HS-5 (cell line): ENCODE measurements at places on chromosomes 4 and X.

DNA sequence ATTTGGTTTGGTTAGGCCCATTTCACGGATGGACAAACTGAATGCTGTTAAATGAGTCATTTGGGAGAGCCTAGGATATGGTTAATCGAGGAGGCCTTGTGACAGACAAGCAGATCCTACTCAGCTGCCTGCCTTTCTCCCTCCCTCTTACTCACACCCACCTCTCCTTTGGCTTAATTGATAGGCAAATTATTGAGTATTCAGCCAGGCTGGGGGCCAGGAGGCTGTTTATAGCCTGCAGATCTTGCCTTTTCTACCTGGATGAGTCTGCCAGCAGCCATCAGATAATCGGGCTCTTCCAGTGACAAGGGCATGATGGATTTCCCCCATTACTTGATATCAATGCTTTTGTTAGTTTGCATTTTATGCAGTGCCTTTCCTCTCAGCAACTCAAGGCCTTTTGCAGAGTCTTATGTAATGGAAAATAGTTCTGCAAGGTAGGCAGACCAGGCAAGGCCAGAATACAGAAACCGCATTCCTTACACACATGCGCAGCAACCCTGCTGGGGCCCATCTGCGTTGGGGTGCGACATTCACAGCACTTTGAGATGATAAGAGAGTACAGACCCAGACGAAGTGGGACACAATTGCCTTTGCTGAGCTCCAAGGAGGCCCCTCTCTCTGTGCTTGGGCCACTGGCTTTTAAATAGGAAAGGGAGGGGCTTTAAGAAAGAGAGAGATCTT lies 96.2 kb upstream of the ATP6AP2 start:
- no peak for DNase-seq

DNA sequence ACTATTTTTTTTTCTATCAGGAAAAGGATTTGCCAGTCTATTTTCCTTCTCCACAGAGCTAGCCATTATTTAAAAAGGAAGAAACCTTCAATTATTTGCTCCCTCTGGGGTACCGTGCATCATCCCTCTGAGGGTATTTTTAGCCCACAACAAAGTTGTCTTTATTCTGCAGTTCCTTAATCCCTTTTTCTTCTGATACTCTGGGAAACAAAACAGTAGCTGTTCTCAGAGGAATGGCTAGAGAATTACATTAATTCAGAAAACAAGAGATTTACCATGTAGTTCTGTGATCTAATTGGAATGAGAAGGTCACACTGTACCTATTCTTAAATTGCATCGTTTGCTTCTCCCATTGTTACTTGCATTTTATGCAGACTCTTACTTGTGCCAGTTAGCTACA lies 1056.7 kb downstream of the STIM2 start:
- no peak for DNase-seq

DNA sequence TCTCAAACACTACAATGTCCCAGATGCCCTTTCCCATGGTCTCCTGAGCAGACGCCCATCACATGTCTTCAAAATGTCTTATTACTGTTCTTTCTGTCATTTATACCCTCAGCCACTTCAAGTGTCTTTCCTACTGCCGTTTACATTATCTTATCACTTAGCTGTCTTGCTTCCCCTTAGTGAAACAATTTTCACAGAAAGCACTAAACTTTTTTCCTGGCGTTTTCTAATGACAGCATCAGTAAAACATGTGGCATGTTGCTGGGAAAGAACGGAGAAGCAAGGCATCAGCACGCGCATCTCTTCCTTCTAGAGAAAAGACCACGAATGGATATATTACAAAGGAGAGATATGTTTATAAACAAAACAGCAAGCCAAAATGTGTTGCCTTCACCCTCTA lies 189.7 kb upstream of the SLIT2 start:
- DNase-seq: no peak

- DNase-seq: no peak
Observed at GRCh38 chr4:73841243-73841925, 4.9 kb downstream of the CXCL6 start.

DNA sequence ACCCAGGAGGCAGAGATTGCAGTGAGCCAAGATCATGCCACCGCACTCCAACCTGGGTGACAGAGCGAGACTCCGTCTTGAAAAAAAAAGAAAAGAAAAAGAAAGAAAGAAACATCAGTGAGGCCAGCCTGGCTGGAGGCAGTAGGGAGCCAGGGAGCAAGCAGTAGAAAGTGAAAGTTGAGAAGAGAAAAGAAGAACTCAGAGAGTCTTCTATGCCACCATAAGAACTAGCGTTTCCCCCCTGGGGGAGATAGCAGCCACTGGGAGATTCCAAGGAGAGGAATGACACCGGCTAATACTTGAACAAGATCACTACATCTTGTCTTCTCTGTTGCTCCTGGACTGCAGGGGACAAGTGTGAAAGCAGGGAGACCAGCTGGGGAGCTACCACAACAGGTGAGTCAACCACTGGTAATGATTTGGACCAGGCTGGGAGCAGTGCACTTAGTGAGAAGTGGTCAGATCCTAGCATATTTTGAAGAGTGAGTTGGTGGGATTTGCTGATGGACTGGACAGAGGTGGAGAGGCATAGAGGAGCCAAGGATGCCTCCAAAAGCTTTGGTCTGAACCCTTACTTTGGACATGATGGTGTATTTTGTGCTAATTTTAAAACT lies 33.4 kb downstream of the SLC2A9 start:
- no peak for DNase-seq

- peak; percentile 78 for DNase-seq
Observed at GRCh38 chr4:13559413-13559812, 15.1 kb upstream of the NKX3-2 start.
